HT-29 (cell line): ENCODE measurements at places on chromosomes 12 and 14. TPM values are rescaled to one million over a fixed set of nuclear protein-coding genes. Genes with fewer than 3 reads are reported as not detected.

PLEKHA5 gene
- 15.8 and 19.9 TPM in 2 replicates for total RNA-seq

- no peak for DNase-seq
Measured at GRCh38 chr14:95691591-95691990, 5.4 kb downstream of the TCL1B start.

GRCh38 chr12:105083551-105084105, 630 bp downstream of the ALDH1L2 start:
- DNase-seq = no peak

DNA sequence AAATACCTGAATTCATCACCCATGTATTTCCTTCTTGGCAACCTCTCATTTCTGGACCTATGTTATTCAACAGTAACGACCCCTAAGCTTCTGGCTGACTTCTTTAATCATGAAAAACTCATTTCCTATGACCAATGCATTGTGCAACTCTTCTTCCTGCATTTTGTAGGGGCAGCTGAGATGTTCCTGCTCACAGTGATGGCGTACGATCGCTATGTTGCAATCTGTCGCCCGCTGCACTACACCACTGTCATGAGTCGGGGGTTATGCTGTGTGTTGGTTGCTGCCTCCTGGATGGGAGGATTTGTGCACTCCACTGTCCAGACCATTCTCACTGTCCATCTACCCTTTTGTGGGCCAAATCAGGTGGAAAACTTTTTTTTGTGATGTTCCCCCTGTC, 356 bp downstream of the OR4Q2 start:
- no peak for DNase-seq

GRCh38 chr14:83044001-83044400, 1510.3 kb upstream of the SEL1L start:
- DNase-seq = no peak

DNA sequence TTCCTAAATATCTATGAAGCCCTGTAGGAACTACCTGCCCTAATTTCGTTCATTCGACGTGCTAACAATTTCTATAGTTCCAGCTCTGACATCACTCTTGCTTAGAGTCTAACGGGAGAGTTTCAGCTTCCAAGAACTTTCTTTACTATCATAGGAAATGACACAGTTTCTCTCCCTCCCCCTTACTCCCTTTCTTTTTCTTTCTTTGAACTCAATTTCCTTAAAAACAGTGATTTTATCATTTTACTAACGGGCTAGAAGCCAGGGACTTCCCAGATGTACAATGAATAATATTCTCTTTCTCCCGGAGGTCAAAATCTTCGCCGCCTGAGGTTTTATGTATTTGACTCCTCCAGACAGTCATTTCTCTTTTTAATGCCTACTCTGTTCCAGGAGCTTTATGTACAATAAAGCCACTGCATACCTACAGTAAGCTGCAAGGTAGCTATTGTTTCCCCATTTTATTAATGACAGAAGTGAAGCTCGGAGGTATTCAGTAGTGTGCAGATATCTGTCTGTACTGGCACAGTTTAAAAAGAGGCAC, 15.7 kb downstream of the SMCO2 start:
- DNase-seq = no peak

GRCh38 chr12:43285159-43285598, 266.8 kb downstream of the ADAMTS20 start:
- DNase-seq = no peak

DNA sequence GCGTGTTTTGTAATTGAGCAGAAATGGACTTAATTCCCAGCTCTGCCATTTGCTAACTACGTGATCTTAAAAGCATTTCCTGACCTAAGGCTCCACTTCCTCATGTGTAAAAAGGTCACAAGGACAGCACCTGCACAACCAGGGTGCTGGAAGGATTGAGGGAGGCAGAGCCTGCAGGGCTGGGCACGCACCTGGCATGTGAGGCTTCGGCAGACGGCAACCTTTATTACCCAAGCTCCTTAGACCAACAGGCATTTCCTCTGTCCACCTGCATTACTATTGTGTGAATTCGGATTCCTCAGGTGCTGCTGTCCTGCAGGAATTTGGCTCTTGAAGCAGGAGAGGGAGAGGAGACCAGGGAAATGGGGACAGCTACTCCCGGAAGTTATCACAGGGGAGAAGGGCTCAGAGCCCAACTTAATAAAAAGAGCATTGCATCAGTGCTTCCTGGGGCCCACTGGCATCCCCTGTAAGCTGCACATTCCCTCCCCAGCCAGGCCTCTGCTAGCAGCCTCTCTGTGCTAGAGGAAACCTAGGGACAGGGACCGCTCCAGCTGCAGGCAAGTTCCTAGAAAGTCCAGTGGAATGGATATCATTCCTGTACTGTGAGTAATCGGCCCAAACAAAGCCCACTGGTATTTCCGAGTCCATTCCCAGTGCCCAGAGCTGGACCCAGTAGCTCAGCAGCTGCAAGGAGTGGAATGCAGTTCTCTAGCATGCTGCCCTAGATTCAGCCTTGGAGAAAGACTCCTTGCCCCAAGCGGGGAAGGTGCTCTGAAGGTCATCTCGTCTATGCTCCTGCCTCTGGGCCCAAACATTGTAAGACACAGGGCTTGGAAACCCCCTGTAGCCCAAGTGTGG, 157.1 kb upstream of the CCND2 start:
- DNase-seq = peak; percentile 34

GRCh38 chr12:50354908-50355307, 41.5 kb downstream of the FAM186A start:
- DNase-seq = no peak

GRCh38 chr12:48151103-48151771, 6.1 kb downstream of the ASB8 start:
- DNase-seq = no peak

BEST3 gene
- total RNA-seq = not detected in 2 replicates

GRCh38 chr14:93965946-93966474, 10.4 kb downstream of the ASB2 start:
- DNase-seq = no peak

GRCh38 chr14:22849212-22849819, 12.9 kb downstream of the MMP14 start:
- DNase-seq = no peak

DNA sequence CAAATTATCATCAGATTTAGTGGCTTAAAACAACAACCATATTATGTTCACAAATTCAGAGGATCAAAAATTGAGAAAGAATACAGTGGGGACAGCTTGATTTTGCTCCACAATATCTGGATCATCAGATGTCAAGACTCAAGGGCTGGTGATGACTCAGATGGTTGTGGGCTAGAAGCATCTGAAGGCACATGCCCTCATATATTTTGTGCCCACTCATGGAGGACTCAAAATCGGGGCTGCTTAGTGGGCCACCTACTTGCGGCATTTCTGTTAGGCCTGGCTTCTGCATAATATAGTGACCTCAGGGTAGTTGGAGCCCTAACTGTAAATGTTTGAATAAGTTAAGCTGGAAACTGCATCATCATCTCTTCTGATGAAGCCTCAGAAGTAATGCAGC, 584.5 kb downstream of the SLC16A7 start:
- DNase-seq = no peak

TPPP2 gene
- not detected in 2 replicates for total RNA-seq

GRCh38 chr12:52924764-52925716, 20.2 kb upstream of the KRT8 start:
- peak; percentile 79 for DNase-seq

OTOGL gene
- total RNA-seq = 0.13 and 0.18 TPM in 2 replicates

DNA sequence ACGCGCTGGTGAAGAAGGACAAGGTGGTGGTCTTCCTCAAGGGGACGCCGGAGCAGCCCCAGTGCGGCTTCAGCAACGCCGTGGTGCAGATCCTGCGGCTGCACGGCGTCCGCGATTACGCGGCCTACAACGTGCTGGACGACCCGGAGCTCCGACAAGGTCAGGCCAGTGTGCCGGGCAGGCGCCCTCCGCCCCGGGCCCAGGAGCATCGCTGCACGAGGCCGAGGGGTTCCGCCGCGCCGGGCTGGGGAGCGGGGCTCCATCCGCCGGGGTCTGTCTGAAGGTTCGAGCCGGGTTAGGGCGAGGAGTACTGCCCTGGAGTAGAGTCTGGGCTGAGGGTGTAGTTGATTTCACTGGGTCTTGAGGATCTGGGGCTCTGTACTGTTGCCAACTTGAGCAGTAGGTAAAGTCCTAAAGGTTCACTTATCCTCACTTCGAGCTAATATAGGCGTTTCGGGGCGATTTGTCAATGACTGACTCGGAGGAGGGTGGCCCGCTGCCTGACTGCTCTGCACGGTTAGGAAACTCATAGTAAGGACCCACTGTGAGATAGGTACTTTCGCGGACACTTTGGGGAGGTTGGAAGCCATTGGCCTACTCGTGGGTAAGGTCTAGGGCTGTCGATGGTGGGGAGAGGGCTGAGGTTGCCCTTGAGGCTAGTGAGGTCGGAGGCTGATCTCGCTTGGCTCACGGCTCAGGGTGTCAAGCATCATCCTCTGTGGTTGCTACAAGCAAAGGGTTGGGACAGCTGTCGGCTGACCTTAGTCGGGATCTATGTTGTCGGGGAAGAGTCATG, 574 bp downstream of the GLRX5 start:
- DNase-seq = peak; percentile 10

DNA sequence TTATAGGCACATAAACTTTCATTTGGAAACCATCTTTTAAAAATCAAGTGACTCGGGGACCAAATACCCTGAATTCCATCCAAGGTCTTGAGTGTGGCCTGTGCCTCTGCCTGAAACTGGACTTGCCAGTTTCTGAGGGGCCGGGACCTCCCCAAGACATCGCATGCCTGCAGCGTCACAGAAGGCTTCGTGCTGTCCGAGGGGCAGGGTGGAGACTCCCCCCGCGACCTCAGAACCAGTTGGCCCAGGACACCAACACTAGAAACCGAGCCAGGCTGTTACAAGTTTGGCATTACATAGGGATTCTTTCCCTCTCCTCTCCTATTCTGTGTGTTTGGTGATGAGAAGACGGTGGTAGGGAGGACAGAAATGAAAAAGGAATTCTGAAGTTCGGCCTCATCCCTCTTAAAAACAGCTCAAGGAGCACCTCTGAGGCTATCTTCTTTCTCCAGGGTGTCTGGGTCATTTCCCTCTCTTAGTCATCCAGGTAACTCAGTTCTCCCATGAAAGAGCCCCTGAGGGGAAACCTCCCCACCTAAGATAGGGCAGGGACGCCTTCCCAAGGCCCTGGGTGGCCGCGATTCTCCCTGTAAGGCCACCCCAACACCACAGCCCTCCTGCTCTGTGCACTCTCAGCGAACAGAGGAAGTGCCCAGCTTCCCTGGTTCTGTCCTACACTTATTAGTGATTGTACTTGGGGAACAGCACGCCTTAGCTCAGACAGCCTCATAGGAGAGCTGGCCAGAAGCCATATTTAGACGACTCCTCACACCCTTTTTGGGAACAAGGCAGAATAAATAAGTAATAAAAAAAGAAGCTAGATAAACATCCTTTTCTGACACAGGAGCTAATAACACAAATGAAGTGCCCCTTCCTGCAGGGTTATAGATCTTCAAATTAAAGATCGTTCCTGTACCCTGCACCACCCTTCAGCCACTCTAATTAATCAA, 93.8 kb downstream of the BCL11B start:
- DNase-seq = no peak

SPATS2 gene
- 11.5 and 16.3 TPM in 2 replicates for total RNA-seq

GRCh38 chr12:79685068-79685467, 5.7 kb downstream of the PAWR start:
- peak; percentile 66 for DNase-seq

EEA1 gene
- 3.2 and 3.4 TPM in 2 replicates for total RNA-seq

- DNase-seq = no peak
Measured at GRCh38 chr14:23460960-23461359, 8.5 kb upstream of the NGDN start.

IAPP gene
- not detected in 2 replicates for total RNA-seq

DNA sequence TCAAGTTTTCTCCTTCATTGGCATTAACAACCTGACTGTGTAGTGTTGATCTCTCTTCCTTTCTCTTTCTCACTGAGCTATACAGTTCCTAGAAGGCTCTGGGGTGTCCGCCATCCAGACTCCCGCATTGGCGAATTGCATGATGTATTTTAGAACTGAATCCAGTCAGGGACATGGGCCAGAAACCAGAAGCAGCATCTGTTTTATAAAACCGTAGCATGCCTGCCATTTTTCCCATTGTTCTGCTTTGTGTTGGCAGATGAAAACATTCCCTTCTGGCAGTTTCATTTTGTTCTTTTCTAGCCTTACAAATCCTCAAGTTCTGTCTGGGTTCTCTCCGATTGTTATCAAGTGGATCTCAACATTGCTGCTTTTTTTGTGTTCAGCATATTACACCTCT, 268.3 kb upstream of the SEL1L start:
- DNase-seq = no peak

DNA sequence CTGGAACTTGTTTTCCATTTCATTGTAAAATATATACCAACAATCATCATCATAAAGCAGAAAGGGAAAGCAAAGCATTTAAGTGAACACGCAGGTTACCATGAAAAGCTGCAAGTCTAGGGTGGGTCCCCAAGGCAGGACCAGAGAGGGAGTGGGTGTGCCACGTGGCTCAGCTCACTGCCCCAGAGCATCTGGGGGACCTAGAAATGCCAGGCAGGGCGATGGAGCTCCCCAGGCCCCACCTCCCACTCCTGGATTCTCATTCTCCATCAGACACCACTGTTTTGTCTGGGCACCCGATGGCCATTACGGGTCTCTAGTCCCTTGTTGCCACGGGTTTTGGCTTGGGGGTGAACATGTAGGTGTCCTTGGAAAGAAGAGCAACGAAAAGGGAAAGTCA, 34.7 kb downstream of the BCL11B start:
- DNase-seq = no peak

GRCh38 chr12:24072302-24072701, 122.8 kb upstream of the SOX5 start:
- no peak for DNase-seq

CD163L1 gene
- total RNA-seq = 0.70 and 1.2 TPM in 2 replicates

DNA sequence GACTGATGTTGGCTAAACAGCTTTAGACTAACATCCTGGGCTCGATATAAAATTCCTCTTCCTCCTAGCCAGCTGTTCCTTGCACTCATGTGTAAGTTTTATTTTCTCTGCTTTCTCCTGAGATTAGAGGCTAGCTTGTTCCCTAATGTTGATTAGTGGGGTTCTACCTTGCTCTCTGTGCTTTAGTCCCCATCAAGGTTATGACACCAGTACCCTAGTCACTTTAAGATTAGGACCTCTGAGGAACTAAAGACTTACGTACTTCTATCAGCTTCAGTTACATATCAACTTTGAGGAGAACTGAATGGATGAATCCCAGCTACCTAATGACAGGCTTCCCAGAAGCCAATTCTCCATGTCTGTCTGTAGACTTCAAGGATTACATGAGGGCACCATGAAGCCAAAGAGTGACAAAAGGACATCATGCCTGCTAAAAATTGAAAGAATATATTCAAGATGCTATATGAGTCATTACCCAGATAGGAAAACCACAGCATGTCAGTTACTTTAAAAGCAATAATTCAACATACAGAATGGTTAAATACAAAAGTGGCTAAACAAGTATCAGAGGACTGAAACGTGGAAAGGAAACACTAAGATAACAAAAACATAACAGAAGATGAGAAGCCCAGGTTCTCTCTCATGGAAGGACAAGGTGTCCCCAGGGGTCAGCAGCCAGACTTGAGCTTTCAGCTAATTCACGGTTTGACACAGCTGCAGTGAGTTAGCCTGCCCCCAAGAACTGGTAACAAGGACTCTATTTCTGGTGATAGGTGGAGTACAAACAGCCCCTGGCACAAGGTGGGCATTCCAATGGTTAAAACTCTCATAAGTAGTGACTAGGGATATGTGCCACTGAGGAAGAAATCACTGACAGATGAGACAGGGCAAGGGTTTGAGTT, 20.4 kb downstream of the ADAM20 start:
- no peak for DNase-seq

DAO gene
- total RNA-seq = not detected in 2 replicates

PLA2G1B gene
- total RNA-seq = not detected in 2 replicates

GRCh38 chr12:69898236-69898635, 73.2 kb downstream of the MYRFL start:
- no peak for DNase-seq

- no peak for DNase-seq
Measured at GRCh38 chr12:88334271-88334670, 192.2 kb downstream of the TMTC3 start.

HOXC6 gene
- total RNA-seq = 1.4 and 1.6 TPM in 2 replicates
